Right ventricle myocardium inferior (tissue), 1 donor: ENCODE measurements at places on chromosomes 11 and 22. TPM values are rescaled to one million over a fixed set of nuclear protein-coding genes. Genes with fewer than 3 reads are reported as not detected.

DNA sequence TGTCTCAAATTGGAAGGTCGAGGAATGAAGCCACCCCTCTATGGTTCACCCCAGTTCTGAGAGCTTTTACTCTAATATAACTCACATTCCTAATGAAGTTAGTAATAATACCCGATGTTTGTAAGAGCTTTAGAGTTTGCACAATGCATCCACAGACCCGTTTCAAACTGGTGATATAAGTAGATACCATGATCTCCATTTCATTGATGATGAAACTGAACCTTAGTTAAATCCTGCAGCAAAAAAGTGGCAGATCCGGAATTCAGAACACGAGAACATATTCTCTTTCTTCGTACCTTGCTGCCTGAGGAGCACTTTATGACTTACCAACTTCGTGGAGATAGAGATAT, 757 bp upstream of the RBFOX2 start:
- DNase-seq, result no peak

The OR8G1 gene
- total RNA-seq, result not detected

- DNase-seq, result no peak
Measured at GRCh38 chr11:13920756-13921155, 41.8 kb upstream of the SPON1 start.

- DNase-seq, result no peak
Measured at GRCh38 chr22:49903322-49904039, 14.8 kb downstream of the ALG12 start.

DNA sequence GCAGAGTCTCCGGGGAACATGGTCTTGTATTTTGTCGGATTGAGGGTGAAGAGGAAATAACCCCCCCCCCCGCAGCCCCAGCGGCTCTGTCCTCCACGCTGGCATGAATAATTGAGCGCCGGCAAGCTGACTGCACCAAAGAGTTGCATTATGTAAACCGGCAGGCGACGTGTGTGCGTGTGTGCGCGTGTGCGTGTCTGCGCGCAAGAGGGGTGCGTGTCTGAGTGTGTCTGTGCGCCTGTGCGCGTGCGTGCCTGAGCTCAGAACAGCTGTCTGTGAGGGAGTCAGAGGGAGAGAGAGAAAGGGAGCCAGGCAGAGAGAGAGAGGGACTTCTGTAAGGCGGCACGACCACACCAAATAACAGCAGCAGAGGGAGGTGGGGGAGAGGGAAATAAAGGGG, 94.4 kb downstream of the SCN3B start:
- DNase-seq, result peak; percentile 87

- DNase-seq, result no peak
Measured at GRCh38 chr11:29328961-29329441, 687.8 kb downstream of the KCNA4 start.

The MS4A3 gene
- total RNA-seq, result not detected

GRCh38 chr22:36822581-36822980, 5.7 kb upstream of the PVALB start:
- DNase-seq, result no peak

- no peak for DNase-seq
Measured at GRCh38 chr11:112000703-112001102, 24.5 kb upstream of the DLAT start.

DNA sequence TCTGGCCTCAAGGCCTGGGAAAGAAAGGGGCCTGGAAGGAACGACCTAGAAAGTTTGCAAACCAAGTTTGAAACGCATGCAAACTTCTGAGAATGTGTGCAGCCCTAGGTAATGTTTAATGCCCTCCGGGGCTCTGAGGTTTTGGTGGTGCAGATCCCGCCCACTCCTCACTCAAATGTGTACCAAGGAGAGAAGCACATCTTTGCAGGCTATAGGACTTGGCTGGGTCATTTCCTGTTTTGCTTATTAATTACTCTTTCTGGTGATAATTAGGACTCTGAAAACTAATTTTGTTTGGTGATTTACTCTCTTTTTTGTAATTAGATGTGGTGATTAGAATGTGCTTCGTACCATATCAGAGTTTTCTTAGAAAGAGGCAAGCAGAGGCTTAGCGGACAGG, 625.9 kb upstream of the CADM1 start:
- no peak for DNase-seq

The GRM5 gene
- not detected for total RNA-seq

The CNIH2 gene
- not detected for total RNA-seq

DNA sequence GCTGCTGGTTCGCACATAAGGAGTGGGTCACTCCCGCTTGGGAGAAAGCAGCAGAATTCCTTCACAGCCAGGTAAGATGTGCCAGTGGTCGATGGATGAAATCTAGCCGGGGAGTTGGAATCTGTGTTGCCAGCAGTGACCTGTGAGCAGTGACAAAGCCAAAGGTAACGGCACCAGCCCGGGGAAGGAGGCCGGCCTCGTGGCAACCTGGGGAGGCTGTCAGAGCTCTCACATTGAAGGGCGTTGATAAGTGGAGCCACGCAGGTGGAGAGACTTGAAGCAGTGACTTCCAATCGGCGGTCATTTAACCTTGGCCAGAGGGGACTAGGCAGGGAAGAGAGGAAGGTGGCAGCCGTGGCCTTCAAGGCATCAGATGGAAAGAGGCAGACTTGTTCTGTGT, 58.8 kb downstream of the ARHGAP8 start:
- no peak for DNase-seq

GRCh38 chr22:24424001-24424900, 3.1 kb upstream of the ADORA2A start:
- DNase-seq, result peak; percentile 76

GRCh38 chr11:118984825-118985224, 13.1 kb upstream of the CENATAC start:
- no peak for DNase-seq

- no peak for DNase-seq
Measured at GRCh38 chr11:119100994-119101758, 477 bp downstream of the DPAGT1 start.

DNA sequence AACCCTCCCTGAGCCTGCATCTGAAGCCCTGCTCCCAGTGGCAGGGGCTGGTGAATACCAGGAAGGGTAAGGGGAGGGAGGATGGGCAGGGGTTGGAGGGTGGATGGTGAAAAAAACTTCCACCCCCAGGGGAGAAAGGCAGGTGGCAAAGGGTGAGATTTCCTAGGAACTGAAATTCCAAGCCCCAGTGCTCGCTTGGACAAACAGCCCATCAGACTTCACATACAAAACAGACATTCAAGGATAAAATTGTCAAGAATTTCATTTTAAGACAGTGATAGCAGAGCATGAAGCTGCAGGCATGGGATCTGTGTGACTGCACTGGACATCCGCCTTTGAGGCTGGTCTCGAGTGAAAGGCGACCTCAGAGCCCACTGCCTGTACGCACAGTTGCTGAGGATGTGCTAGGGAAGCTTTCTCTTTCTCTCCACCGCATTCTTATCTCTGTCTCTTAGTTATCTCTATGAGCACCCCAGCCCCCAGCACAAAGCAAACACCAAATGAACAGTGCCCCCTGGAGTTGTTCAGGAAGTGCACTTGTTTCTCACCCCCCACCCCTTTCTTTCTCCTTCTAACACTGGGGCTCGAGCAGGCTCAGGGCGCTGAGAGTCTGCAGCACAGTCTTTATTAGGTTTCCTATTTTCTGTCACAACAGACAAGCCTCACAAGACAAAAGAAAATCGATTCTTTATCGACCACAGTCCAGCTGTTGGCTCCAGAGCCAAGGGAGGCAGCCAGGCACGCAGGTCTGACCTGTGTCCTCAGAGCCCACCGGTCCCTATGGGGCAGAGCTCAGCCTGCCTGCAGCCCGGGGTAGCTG, 237.3 kb upstream of the NCAM1 start:
- no peak for DNase-seq

The OR4D5 gene
- not detected for total RNA-seq

The C22orf31 gene
- not detected for total RNA-seq

The CHRM4 gene
- not detected for total RNA-seq

DNA sequence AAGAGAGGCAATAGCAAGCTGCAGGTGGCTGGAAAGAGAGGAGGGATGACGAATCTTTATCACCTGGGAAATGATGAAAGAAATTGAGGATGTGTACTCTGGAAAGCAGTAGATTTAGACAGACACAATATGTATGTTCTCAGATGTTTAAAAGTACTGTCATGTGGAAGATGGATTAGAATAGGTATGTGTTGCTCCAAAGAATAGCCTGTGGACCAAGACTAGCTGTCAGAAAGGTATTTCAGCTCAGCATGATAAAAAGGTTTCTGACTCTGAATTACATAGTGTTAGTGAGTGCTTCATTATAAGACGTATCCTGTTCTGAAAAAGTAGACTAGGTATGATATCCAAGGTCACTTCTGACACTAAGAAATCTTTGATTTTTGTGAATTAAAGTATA, 322.4 kb downstream of the CNTN5 start:
- DNase-seq, result no peak

The PNPLA3 gene
- 0.46 TPM for total RNA-seq

- DNase-seq, result no peak
Measured at GRCh38 chr11:42243385-42243784, 783.9 kb upstream of the LRRC4C start.

The OR51E2 gene
- 0.30 TPM for total RNA-seq

- DNase-seq, result no peak
Measured at GRCh38 chr11:9396310-9396709, 11.9 kb downstream of the IPO7 start.

DNA sequence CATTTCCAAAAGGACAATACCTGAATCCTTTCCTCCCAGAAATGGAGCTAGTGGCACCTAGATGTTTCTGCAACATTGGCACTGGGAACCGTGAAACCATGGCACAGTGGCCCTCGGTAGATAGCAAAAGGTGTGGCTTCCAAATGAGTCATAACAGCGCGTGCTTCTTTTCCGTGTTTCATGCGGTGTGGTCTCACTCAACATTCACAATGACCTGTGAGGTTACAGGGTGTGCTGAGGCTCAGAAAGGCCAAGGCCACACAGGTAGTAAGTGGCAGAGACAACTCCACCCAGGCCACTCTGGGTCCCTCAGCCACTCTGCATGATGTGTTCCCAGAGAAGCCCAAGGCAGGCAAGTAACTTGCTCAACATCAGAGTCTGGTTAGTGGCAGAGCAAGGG, 67.4 kb downstream of the TP53I11 start:
- peak; percentile 15 for DNase-seq

GRCh38 chr22:29536411-29536810, 17.1 kb downstream of the THOC5 start:
- no peak for DNase-seq

The OR5M3 gene
- total RNA-seq, result not detected

DNA sequence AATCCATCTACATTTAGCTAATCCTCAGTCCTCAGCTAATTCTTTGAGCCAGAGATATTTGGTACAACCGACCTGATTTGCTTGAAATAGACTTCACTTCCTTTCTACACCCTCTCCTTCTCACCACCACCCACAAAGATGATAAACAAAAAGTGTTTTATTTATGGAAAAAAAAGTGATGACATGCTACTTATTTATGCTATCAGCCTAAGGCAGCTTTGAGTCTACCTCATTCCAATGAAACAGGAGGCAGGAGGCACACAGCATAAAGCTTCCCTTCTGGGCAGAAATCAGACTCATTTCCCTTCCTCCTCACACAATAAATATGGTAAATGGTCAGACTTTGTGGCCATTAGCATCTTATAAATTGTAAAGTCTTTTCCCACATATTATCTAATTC, 325.7 kb downstream of the SOX6 start:
- DNase-seq, result no peak

GRCh38 chr11:8777907-8778767, 95.5 kb downstream of the RPL27A start:
- peak; percentile 82 for DNase-seq

DNA sequence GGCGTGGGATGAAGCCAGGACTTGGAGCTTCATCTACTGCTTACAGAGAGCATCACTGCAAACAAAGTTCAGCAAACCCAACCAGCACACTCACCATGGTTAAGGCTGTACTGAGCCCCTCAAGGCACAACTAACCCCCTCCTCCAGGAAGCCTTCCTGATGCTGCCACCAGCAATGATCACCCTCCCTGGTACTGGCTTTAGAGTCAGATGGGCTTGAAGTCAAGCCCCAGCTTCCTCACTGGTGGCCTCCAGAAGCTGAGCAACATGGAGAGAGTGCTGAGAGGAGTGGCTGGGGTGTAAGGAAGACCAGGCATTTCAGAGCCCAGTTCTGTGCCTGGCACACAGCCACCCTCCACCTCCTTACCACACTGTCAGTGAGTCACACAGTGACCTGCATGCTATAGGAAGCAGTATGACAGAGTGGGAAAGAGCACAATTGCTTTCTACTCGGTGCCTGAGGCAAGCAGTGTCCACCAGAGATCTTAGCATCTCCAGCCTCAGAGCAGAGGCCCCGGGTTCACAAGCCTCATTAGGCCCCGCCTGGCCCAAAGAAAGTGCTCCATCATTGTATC, 24.7 kb upstream of the BAIAP2L2 start:
- no peak for DNase-seq

GRCh38 chr11:31060880-31061279, 308.7 kb downstream of the DCDC1 start:
- no peak for DNase-seq

DNA sequence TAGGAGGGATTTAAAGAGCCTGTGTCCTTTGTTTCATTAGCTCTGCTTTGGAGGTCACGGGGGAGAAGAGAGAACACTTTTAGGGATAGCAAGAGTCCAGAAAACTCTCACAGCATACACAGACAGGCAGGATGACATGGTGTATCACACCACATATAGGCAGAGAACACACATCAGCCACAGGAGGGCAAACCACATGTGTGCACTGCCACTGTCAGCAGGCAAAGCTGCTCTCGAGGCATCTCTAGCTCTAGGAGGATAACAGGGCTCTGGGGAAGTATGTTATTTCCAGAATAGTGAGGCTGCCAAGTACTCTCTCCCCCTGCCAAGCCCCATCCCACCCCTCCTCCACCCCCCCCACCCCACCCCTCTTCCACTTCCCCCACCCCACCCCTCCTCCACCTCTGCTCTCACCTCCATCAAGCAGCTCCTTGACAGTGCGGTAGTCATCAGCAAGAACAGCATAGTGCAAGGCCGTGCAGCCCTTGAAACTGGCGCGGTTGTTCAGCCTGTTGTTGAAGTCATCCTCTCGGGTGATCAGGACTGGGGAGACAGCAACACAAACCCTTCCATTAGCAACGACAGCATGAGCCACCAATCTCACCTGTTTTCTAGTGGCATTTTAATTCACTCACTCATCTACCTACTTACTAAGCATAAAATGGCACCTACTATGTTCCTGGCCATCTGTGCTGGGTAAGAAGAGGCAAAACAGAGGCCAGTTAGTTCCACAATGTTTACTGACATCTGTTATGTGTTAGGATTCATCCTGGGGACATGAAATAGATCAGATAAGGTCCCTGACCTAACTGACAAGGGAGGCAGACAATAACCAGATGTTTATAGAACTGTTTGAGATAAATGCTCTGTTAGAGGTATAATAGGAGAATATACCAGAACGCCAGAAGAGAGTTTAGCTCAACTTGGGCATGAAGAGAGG, 75.6 kb downstream of the CLPB start:
- DNase-seq, result no peak

- DNase-seq, result no peak
Measured at GRCh38 chr11:116866804-116867455, 29.5 kb upstream of the APOA1 start.
